Activated naive CD4-positive, alpha-beta T cell treated with anti-CD3 and anti-CD28 coated beads, Interleukin-2, amount 10 ng/mL, durations not matched to agents 5 hours and 36 hours (primary cell): ENCODE measurements at places on chromosomes 5 and 9. TPM values are rescaled to one million over a fixed set of nuclear protein-coding genes. Genes with fewer than 3 reads are reported as not detected.

PFDN1 gene
- total RNA-seq: 59.8 TPM

PCDHGA6 gene
- total RNA-seq: 0.10 TPM

CTXN3 gene
- total RNA-seq: not detected

ARSI gene
- total RNA-seq: not detected

LRRC14B gene
- total RNA-seq: not detected

ZNF454 gene
- not detected for total RNA-seq

LRRC26 gene
- total RNA-seq: not detected

SLC23A1 gene
- total RNA-seq: 0.26 TPM

QRFP gene
- total RNA-seq: not detected

RMRP gene
- total RNA-seq: 9,431 TPM

HINT1 gene
- total RNA-seq: 298 TPM

SEMA6A gene
- not detected for total RNA-seq

F12 gene
- 0.70 TPM for total RNA-seq

LRRC70 gene
- 0.91 TPM for total RNA-seq

SLC25A48 gene
- total RNA-seq: not detected

PCDHB16 gene
- not detected for total RNA-seq

SUSD3 gene
- 89.4 TPM for total RNA-seq

TERT gene
- total RNA-seq: 1.9 TPM

LCN2 gene
- not detected for total RNA-seq

PCDHAC2 gene
- not detected for total RNA-seq

SURF4 gene
- total RNA-seq: 138 TPM

TMEM171 gene
- total RNA-seq: not detected

WNT8A gene
- total RNA-seq: not detected

MRPS2 gene
- total RNA-seq: 29.8 TPM

SAXO1 gene
- not detected for total RNA-seq

PCDHA1 gene
- total RNA-seq: not detected

PCDHB15 gene
- not detected for total RNA-seq
